ENCODE measurements at places on chromosomes 12 and 14. TPM values are rescaled to one million over a fixed set of nuclear protein-coding genes. Genes with fewer than 3 reads are reported as not detected.
A peak's percentile ranks its signal among the peaks of the same experiment; 100 is the strongest.

The OAS1 gene
- total RNA-seq = 7.9 TPM

The ACTR10 gene
- 72.9 TPM for total RNA-seq

The PMEL gene
- total RNA-seq = 1.7 TPM

The CD27 gene
- total RNA-seq = 3.0 TPM

DNA sequence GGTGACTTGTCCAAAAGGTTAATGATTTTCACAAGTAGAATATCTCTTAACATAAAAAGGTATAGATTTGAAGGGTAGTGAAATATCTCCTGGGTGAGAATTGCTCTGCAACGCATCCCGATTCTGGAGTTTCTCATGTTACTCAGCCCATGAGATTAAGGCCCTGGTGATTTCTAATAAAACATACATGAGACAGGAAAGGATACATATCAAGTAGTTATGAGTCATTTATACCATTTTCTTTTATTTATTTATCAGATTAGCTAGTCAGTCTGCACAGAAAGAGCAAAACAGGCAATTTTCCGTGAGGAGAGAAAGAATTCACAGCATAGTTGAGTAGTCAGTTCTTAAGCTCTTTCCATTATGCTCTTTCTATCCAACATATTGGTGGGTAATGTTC, 535.6 kb upstream of the ATP2B1 start:
- no peak overlapping the region for H3K27ac ChIP-seq
- no peak overlapping the region for H3K4me3 ChIP-seq
- H3K36me3 ChIP-seq = no peaks in the 10 kb centered on the region
- H3K4me1 ChIP-seq = peaks cover 4% of the 10 kb centered on the region
- H3K27me3 ChIP-seq = no peaks in the 10 kb centered on the region

DNA sequence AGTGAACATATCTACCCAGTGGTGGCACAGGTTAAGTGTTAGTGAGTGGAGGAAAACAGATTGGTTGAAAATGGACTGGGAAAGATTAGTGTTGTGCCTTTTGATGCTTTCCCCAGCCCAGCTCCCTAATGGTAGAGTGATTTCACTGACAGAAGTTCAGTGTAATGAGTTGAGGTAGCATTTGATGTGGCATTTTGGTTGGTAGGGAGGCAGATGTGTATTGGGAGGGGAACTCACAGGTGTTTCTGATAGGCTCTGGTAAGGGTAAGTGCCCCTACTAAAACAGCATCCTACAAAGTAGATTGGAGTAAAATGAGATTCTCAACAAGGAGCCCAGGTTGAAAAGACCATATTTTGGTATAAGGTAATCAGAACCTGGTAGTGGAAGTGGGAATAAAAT, 4.2 kb downstream of the TBK1 start:
- peaks cover 5% of the 10 kb centered on the region for H3K36me3 ChIP-seq
- no peak for DNase-seq
- no peak overlapping the region for H3K4me3 ChIP-seq
- H3K27ac ChIP-seq = no peak overlapping the region

- no peaks in the 10 kb centered on the region for H3K36me3 ChIP-seq
- H3K4me1 ChIP-seq = peaks cover 19% of the 10 kb centered on the region
- H3K27me3 ChIP-seq = no peaks in the 10 kb centered on the region
Measured at GRCh38 chr12:123268850-123269249, 2.8 kb downstream of the CDK2AP1 start.

GRCh38 chr14:92323916-92324818, 1.2 kb downstream of the SLC24A4 start:
- H3K4me3 ChIP-seq = no peak overlapping the region
- no peaks in the 10 kb centered on the region for H3K27me3 ChIP-seq
- DNase-seq = no peak

- no peaks in the 10 kb centered on the region for H3K27me3 ChIP-seq
- H3K4me3 ChIP-seq = no peak overlapping the region
- no peaks in the 10 kb centered on the region for H3K4me1 ChIP-seq
- no peak overlapping the region for H3K27ac ChIP-seq
- DNase-seq = no peak
Measured at GRCh38 chr12:88764781-88765480, 184.7 kb upstream of the KITLG start.

- H3K27ac ChIP-seq = no peak overlapping the region
- H3K36me3 ChIP-seq = no peaks in the 10 kb centered on the region
- H3K4me3 ChIP-seq = no peak overlapping the region
- H3K4me1 ChIP-seq = no peaks in the 10 kb centered on the region
Measured at GRCh38 chr12:110657747-110658146, 31.2 kb downstream of the HVCN1 start.

GRCh38 chr14:34354556-34354955, 107.5 kb downstream of the SPTSSA start:
- H3K27me3 ChIP-seq = no peaks in the 10 kb centered on the region
- no peak overlapping the region for H3K4me3 ChIP-seq
- no peak overlapping the region for H3K27ac ChIP-seq
- no peak for DNase-seq

DNA sequence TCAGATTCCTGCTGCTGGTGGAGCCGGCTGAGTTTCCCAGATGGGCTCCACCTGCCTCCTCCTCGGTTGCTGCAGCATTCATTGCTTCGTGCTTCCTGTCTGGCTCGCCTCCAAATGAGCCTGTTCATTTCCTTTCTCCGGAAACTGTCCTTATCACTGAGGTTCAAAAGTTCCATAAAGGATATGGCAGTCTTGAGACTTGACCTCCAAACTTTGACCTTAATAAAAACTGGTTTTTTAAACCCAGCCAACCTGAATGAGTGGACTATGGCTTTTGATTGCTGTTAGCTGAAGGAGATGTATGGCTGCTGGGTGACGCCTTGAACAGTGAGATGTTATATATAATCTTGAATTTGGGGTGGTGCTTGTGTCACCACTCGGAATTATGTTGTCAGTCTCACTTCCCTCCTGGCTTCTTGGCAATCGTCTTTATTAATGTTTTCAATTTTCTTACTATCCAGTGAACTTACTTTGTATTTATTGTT, 62.7 kb downstream of the RASSF3 start:
- H3K36me3 ChIP-seq = no peaks in the 10 kb centered on the region
- H3K27me3 ChIP-seq = no peaks in the 10 kb centered on the region
- H3K4me3 ChIP-seq = no peak overlapping the region
- H3K4me1 ChIP-seq = peaks cover 32% of the 10 kb centered on the region
- peak; percentile 15 for DNase-seq

All from thyroid gland (tissue), 4 donors.